ENCODE measurements at places on chromosomes 2 and 18.

DNA sequence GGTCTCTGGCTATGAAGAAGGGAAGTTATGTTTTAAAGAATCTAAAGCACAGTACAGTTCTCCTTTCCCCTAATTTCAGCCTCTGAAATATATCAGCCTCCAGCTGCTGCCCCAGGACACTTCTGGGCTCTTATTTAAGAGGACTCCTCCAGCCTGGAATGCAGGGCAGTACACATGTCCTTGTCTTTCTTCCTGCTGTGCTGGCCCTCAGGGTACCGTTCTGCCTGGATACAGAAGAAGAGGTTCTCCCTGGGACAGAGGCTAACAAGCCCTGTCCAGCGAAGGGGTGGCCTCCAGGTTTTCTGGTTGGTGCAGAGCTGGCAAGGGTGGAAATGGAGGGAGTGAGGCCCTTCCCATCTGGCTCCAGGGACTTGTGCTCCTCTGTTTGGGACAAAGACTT, 22.1 kb downstream of the MLPH start:
- no peak for DNase-seq

DNA sequence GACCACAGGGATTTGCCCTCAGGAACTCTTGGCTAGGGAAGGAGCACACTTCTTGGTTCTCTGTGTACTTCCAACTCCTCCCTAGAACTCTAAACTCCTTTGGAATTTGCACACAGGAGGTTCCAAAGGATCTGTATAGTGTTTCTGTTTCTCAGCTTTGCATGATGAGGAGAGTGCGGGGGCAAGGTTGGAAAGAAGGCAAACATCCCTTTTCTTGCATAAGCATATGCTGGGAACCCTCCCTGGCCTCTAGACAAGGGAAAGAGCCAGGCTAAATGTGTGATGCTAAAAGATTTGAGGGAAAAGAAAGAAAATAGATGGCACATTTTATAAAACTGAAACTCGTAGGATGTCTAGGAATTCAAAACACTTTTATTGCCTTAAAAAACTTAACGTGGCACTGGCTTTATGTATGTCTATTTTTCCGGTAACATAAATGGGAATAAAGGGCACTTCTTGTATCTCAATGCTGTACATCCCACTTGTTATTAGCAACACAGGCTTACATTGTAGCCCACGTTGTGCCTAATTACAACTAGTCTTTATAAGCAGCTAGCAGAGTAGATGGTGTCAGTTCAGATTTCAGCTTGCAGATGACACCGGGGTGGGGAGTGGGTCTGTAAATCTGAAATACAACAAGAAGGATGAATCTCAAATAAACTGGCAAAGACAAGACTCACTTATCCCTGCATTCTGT, 165.8 kb downstream of the GPD2 start:
- DNase-seq: no peak

DNA sequence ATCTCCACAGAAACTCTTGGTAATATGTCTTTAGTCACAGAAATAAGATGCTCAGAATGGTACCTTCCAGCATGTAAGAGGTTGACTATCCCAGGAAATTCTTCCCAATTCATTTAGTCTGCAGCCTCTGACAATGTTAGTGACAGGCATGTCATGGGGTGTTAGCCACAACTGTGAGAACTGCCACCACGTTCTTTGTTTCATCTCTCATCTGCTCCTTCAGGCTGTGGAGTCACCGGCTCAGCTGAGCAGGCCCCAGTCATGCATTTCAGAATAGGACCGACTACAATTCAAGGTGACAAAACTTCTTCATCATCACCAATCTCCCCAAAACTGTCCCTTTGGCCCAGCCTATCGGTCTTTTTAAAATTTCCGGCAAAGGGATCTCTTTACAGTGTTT, 167.5 kb downstream of the AKAIN1 start:
- DNase-seq: no peak

DNA sequence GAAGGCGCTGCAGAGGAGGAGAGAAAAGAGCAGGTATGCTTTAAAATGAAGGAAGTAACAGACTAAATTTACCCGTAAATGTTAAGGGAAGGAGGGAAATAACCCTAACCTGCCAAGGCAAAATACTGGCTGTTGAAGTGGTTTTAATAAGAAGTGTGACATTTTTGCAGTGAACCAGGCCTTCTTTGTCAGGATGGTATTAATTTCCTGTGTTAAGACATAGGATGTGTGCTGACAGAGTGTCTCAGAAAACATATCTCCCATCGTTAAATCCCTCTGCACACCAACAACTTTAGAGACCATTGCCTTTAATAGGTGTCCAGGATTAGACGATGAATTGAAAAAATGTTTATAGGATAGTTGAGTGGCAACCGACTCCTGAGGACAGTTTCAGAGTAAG, 9.9 kb downstream of the TTC39C start:
- no peak for DNase-seq

DNA sequence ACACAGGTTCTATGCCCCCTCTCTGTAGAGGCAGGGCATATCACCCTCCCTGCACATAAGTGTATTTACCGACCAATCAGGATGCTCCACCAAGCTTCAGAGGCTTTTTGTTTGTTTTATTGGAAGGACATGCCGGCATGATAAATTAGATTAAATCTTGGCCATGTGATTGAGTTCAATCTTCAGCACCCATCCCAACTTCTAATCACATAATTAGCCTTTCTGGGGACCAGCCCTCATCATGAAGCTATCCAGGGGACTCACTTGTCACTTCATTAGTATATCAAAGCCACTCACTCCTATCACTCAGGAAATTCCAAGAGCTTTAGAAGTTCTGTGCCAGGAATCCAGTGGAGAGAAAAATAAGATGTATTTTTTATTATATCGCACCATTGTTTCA, 158.6 kb upstream of the SYT4 start:
- DNase-seq: no peak

GRCh38 chr2:219656526-219656925, 29.1 kb downstream of the SLC4A3 start:
- DNase-seq: no peak

DNA sequence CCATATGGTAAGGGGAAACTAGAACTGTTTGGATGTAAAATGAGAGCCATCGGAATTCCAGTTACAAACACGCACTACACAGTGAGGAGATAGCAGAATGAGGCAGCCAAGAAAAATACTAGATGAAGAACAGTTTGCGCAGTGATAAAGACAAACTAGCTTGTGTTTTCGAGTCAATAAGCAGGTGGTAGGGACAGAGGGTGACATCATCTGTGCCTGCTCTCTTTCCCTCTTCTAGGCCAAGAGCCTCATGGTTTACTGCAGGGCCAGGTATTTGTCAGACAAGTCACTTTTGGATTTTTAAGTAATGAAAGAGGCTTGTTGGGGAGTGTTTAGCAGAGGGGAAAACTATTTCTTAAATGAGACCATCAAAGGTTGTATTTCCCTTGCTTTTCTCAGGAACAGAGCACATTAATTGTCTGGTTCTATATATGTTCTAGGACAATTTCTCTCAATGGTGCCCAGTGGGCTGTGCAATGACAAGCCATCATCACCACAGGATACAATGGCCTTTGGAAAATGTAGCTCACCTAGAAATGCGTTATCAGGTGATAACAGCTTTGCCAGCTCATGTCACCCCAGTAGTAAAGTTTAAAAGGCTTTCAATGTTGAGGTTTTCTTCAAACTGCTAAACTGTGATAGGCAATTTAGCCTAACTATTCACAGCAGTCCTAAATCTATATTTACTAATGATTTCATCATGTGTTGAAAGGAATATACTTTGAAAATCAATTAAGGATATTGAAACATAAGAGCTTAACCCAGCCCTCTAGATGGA, 1210.3 kb upstream of the ZEB2 start:
- DNase-seq: no peak

GRCh38 chr2:3627500-3628100, 30.4 kb upstream of the ALLC start:
- DNase-seq: no peak

DNA sequence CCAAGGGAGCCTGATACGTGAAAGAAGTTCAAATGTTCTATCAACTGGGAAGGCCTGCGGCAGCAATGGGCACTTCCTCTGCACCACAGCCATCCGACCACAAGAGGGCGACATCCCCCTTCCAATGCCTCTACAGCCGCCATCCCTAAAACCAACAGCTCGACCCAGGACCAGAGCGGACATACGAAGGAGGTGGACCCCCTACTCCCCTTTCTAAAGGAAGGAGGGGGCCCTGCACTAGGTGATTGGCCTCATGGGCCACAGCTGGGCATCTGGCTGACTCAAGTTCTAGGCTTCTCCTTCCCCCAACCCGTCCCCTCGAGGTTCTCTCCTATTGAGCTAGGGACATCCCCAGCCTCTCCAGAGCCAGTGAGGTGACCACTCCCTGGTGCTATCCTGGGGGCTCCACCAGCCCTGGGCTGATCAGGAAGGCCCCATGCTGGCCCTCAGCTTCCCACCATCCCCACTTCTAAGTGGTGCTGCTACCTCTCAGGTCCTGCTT, 217.2 kb downstream of the TNS1 start:
- DNase-seq: no peak

DNA sequence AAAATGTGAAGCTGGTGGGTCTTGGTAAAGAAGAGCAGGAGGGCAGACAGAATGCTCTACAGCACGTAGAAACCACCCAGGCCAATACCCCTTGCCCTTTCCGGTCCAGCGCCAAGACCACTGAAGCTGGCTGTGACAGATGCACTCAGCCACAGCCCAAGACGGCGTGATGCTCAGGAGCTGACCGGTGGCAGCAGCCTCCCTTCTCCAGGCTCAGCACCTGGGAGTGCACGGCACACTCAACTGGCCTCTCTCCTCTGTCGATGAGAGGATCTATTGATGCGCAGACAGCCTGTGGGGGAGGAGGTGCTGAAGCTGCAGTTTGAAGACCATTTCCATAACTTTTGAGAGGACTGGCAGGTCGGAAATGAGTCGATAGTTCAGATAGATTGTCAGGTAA, 141.0 kb upstream of the MYT1L start:
- DNase-seq: no peak

GRCh38 chr2:105640246-105640645, 104.5 kb upstream of the NCK2 start:
- DNase-seq: no peak

GRCh38 chr18:52546686-52547346, 206.8 kb downstream of the DCC start:
- DNase-seq: no peak

GRCh38 chr2:237413777-237414661, at the start of gene COL6A3:
TSS of gene COL6A3 (minus strand) at chr2:237414164. CDS start at chr2:237396817, 17,347 bp downstream.
- DNase-seq: no peak

GRCh38 chr2:98915751-98916358, 20.2 kb downstream of the CRACDL start:
- DNase-seq: no peak

DNA sequence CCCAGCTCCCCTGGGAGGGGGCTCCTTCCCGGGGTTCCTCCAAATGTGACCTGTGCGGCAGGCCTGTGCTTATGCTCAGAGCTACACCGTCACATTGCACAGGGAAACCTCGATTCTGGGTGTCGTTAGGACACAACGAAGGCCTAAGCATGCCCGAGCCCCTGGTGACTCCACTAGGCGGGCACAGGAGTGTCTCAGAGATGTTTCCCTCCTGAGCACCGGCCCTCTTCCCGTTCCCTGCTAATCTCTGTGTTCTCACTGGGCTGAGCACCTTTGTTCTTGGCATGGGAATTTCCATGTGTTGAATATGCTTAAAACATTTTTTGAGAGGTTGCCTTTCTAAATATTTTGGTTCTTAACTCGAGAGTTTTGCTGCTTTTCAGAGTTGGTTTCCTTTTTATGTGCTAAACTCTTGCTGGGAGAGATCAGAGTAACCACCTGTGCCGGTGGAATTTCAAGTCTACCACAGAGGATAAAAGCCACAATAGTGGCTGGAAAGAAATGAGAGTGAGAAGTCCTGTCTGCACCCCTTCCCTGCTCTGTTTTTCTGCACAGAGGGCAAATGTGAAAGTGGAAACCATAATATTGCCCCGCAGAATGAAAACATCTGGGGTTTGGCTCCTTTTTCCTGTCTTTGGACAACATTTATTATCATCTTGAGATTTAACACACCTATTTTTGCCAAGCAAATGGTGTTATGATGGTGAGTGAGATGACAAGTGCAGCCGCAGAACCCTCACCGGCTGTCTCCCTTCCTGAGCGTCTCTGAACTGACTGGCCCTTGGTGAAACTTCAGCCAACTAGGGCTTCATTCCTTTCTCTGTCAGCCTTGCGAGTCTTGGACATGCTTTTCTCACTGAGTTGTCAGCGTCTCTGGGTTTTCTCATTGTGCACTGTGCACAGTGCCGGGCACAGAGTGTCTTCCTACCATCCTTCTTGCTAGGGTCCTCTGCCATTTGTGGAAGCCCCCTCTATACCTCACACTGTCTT, 154.1 kb downstream of the VAPA start:
- DNase-seq: no peak

GRCh38 chr2:38167968-38168350, 92.0 kb upstream of the CYP1B1 start:
- DNase-seq: no peak

DNA sequence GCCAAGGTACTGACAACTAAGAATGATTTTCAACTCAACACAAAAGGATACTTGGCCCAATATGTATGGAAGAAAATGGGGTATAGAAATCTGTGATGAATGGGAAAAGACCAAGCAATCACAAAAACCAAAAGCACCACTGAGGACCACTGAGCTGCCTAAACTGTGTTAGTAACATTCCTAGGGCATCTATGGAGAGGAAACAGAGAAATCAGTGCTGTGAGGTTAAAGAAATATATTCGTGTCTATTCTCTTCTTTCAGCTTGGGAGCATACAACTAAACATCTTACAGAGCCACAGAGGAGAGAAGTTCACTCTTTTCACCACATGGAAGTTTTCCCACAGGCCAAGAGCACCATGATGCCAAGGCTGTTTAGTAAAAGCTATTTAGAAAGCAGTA, 47.3 kb upstream of the CALCRL start:
- no peak for DNase-seq

GRCh38 chr2:155727187-155727895, 605.2 kb downstream of the NR4A2 start:
- DNase-seq: no peak
